ENCODE measurements at places on chromosomes 7 and 10. TPM values are rescaled to one million over a fixed set of nuclear protein-coding genes. Genes with fewer than 3 reads are reported as not detected.

CCDC172 gene
- total RNA-seq: 47.1 TPM

CALHM3 gene
- not detected for total RNA-seq

GRCh38 chr7:91295576-91295975 is 31.3 kb downstream of the FZD1 start:
- no peak for DNase-seq

DNA sequence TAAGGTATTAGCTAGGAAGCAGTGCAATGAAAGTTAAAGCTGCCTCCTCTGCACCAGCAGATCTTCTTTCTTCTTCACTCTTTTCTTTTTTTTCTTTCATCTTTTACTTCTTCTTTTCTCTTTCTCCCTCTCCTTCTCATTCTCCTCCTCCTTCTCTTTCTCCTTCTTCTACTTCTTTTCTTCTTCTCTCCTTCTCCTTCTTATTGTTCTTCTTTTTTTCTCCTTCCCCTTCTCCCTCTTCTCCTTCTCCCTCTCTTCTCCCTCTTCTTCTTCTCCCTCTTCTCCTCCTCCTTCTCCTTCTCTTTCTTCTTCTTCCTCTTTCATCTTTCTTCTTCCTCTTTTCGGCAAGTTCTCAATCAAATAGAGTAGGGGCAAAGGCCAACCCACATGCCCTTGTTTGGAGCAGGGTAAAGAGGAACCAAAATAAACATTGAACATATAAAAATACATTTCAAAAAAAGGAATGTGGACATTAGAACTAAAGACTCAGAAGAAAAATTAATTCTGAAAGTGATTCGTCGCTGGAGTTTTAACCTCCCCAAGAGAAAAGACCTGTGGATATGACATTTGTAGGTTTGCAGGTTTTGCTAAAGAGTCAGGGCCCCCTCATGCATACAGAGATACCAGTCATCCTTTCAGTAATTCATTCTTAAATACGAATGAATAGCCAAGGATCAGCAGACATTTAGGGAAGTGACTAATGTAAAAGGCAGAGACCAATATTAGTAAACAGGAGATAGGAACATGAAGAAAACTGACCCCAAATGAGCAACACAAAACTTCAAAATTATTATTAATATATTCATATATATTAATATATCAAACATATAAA is 93.0 kb upstream of the RSU1 start:
- no peak for DNase-seq

ANKRD30A gene
- 1.5 TPM for total RNA-seq

MYO1G gene
- 2.7 TPM for total RNA-seq

- DNase-seq: no peak
Measured at GRCh38 chr10:44966129-44966815, 6.7 kb downstream of the RASSF4 start.

DNA sequence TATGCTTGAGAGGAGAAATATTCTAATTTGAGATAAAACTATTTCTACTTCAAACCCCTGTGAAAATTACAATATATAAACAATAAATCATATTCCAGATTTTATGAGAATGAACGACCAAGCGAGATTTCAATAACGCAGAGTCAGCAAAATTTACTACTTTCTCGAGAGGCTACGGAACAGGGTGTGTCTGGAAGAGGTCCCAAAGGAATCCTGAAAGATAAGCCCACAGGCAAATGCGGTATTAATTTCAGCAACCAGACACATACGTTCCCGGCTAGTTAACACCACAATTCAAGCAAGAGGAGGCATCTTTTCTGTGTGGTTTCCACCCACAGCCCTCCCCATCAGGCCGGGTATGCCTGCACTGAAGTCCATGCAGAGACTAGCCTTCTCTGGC is 26.4 kb downstream of the BEND7 start:
- DNase-seq: no peak

DNA sequence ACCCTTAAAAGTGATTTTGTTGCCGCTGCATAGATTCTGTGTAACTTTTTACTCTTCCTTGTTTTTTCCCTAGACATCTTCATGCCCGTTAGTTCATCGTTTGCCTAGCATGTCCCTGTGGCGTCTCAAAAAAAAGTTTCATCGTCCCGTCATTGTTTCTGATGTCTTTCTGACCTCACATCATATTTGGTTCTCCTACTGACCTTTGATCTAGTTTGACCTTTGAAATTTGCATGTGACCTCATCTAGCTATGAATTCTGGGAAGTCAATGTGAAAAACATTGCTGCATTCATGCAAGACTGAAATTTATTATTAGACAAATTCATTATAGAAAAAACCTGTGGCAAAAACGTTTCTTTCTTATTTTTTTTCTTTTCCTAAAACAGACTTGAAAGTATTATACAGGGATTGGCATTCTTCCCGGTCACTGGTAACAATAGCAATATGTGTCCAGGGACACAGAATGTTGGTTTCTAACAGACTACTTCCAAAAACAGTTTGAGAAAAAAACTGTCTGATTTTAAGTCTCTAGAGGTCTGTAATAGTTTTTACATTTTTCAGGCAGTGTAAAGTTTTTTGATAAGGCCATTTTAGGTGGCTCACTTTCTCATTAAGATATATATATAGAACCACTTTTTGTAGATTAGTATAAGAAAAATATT is 280.9 kb downstream of the USP6NL start:
- no peak for DNase-seq

CPXM2 gene
- 27.4 TPM for total RNA-seq

GRCh38 chr7:78099715-78100394 is 301.3 kb downstream of the PHTF2 start:
- no peak for DNase-seq

DNA sequence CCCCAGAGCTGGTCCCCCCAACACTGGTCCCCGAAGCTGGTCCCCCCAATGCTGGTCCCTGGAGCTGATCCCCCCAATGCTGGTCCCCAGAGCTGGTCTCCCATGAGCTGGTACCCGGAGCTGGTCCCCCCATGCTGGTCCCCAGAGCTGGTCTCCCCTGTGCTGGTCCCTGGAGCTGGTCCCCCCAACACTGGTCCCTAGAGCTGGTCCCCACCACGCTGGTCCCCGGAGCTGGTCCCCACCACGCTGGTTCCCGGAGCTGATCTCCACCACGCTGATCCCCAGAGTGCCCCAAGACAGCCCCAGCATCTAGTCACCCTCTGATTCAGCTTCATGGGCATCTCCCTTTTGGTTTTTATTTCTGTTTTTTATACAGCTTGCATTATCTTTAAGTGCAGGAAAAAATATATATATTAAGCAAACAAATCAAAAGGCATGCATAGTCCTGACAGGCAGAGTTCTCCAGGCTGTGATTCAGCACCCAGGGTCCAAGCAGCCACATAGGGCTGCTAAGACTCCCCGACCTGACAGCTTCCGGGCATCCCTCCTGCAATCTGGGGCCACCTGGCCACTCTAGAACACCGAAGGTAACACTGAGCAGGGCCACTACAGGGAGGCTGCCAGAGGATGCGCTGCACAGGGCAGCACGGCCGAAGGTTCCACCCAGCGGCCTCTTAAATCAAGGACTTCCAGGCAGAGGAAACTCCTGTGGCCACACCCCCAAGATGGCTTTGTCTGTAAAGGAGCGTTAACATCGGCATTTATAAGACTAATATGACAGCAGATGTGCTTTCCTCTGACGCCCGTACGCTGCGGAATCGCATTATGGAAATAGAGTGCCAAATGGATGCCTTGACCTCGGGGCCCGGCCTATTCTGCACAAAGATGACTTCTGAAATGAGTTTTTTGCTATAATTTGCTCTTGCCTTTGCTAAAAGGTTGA is 215.0 kb downstream of the PTPRN2 start:
- DNase-seq: no peak

- DNase-seq: no peak
Measured at GRCh38 chr10:22621726-22622125, 92.7 kb downstream of the PIP4K2A start.

GRCh38 chr7:121313793-121314676 is 14.8 kb upstream of the WNT16 start:
- DNase-seq: no peak

DNA sequence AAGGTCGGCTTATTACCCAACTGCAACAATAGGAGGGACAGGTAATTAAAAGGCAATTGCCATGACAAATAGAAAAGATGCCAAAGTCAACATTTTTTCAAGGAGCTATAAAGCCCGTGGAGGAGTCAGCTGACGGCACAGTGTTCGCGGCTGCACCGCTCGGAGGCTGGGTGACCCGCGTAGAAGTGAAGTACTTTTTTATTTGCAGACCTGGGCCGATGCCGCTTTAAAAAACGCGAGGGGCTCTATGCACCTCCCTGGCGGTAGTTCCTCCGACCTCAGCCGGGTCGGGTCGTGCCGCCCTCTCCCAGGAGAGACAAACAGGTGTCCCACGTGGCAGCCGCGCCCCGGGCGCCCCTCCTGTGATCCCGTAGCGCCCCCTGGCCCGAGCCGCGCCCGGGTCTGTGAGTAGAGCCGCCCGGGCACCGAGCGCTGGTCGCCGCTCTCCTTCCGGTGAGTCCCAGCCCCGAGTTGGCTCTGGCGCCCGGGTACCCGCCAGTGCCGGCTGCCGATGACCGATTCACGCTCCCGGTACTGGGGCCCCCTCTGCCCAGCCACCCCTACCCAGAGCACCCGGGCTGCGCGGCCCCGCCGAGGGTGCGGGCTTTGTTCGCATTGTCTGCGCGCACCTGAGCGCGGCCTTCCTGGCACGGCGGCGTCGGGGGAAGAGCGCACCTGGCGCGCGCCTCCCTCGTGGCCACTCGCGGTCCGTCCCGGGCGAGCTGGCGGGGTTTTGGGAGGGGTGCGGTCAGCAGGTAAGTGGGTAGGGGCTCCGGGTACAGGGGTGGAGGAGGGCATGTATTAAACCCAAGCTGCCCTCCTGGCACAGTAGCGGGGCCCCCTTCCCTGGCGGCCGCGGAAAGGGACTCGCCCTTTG is at the start of gene VWA2:
Gene VWA2 (plus strand): TSS at position 138 of the 877 bp plus-strand sequence. CDS start 9,460 bp downstream, outside the sequence.
- DNase-seq: peak; percentile 72

FBXL13 gene
- 2.6 TPM for total RNA-seq

DNA sequence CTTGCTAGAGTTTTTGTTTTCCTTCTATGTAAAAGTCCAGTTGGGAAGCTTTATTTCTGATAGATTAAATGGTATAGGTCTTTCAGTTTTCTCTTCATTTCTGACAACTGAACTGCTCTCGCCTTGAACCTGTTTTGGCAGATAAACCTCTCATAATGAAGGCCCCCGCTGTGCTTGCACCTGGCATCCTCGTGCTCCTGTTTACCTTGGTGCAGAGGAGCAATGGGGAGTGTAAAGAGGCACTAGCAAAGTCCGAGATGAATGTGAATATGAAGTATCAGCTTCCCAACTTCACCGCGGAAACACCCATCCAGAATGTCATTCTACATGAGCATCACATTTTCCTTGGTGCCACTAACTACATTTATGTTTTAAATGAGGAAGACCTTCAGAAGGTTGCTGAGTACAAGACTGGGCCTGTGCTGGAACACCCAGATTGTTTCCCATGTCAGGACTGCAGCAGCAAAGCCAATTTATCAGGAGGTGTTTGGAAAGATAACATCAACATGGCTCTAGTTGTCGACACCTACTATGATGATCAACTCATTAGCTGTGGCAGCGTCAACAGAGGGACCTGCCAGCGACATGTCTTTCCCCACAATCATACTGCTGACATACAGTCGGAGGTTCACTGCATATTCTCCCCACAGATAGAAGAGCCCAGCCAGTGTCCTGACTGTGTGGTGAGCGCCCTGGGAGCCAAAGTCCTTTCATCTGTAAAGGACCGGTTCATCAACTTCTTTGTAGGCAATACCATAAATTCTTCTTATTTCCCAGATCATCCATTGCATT is 27.1 kb downstream of the MET start:
- DNase-seq: no peak

DNA sequence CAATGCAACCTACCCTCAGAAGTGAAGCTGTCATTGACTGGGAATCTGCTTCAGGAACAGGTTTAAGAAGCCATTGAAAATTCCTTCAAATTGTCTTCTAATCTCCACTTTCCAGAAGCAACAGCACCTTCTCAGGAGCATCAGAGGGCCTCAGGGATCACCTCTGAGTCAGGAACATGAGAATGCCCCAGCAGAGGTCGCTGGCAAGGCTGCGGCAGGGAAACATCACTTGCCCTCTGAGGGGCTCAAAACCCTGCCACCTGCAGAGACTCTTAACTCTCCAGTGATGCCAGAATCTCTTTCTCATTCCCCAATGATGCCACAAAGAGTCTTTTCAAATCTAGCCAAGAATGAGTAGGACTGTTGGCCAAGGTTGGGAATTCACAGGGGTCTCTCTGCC is 5.9 kb upstream of the MAPK8 start:
- no peak for DNase-seq

DNA sequence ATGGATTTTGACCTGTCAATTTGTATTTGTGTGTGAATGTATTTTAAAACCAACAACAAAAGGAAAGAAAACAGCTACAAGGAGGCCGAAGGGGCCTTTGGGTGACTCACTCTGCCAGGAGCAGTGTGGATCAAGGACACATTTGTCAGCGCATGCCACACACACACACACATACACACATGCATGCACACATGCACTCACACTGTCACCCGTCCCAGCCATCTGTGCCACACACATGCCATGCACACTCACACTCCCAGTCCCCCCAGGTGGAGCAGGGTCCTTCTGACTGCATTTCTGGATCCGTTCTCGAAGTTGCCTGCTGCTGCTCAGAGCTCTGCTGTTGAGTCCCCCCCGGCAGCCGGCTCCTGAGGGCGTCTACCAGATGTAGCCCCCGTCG is 26.0 kb downstream of the SPOCK2 start:
- DNase-seq: no peak

ZMYND11 gene
- total RNA-seq: 66.6 TPM
